ENCODE measurements at places on chromosomes 2 and 18. TPM values are rescaled to one million over a fixed set of nuclear protein-coding genes. Genes with fewer than 3 reads are reported as not detected.

DNA sequence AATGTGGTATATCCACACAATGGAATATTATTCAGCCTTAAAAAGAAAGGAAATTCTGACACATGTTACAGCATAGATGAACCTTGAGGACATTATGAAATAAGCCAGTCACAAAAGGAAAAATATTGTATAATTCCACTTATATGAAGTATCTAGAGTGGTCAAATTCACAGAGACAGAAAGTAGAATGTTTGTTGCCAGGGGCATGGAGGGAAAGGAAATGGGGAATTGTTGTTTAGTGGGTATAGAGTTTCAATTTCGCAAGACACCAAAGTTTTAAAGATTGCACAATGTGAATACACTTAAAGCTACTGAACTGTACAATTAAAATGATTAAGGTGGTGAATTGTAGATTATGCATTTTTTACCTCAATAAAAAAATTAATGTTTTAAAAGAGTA, 92.9 kb downstream of the TXNL1 start:
- DNase-seq: no peak

DNA sequence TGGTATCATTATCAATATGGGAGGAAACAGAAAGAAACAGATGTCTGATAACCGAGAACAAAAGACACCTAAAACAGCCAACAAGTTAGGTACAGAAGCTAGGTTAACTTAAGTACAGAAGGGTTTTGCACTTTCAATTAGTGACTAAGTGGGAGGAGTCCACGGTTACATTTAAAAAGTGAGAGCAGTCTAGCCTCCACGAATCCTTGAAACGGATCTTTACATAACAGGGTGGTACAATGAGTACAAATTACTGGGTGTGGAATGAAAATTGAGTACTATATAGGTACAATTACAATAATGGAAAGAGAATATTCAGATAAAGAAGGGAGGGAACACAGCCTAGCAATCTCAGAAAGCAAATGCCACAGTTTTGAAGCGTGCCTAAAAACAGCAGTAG, 76.6 kb downstream of the TLK1 start:
- DNase-seq: no peak

DNA sequence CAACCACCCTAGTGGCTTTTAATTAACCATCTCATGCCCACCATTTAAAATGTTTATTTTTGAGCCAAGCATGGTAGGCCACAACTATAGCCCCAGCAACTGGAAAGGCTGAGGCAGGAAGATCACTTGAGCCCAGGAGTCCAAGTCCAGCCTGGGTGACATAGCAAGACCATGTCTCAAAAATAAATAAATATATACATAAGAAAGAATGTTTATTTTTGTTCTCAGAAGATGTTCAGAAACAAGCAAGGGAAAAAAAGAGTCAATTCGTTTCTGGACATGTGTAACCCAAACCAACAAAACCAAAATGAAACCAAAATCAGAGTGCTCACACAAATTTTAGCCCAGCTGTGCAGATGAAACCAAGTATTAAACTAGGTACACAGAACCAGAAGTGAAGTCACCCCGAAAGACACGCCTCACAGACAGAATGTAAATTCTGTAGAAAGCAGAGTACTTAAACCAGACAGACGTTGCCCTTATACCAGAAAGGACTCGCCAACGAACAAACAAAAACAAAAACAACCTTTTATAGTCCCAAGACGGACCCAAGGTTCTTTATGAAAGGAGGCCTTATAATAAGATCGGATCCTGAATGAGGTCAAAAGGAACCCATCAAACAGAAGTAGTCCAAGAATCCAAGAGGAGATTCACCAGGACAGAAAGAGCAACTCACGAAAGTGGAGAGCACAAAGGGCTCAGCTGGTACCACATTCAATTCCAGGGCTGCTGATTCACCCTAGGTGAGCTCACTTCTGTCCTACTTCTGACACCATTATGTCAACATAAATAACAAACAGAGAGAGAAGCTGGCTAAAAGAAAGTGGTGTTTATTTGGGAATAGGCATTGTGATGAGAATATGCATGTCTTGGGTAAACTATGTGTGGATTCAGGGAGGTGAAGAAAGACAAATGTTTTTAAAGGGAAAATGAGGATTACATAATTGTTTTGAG, 31.8 kb upstream of the MTCL1 start:
- no peak for DNase-seq

DNA sequence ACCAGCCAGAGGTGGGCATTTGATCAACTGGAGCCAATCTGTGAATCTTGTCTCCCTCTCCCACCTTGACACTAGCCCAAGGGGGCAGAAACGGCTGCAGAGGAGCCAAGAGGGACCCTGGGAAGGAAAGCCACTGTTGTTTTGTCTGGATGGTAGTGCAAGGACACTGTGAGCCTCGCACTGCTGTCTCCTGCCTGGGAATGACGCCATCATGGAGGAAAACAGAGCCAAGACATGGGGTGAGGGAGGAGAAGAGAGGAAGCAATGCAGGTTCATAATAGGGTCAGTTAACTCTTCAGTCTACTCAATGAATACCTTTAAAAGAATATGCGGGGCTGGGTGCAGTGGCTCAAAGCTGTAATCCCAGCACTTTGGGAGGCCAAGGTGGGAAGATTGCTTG, 231.1 kb upstream of the AGAP1 start:
- DNase-seq: no peak

- no peak for DNase-seq
These were observed 23.3 kb upstream of the ST3GAL5 start for GRCh38 chr2:85911814-85912692.

- DNase-seq: no peak
These were observed 183.7 kb downstream of the TCF4 start for GRCh38 chr18:55404136-55404830.

GRCh38 chr18:2901423-2901985, 54.7 kb downstream of the EMILIN2 start:
- DNase-seq: no peak

- no peak for DNase-seq
These were observed 66.2 kb downstream of the DIPK1C start for GRCh38 chr18:74390900-74391299.

GRCh38 chr2:150917961-150918713, 343.5 kb downstream of the RBM43 start:
- DNase-seq: no peak

- peak; percentile 86 for DNase-seq
These were observed 149.6 kb downstream of the IRS1 start for GRCh38 chr2:226649871-226650660.

DNA sequence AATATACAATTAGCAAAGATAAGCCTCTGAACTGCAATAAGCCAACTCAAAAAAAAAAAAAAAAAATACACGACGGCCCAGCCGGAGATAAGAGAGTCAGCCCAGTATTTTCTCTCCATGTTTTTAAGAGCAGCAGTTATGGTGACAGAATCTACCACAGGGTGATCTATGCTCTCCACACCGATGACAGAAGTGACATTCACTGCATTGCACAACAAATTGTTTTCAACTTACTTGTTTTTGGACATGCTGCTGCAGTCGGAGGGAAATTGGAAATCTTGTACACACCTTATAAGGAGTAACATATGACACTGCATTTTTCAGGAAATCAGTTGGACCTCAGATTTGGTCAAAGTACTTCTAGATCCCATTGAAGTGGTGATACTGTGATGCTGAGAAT, 23.3 kb upstream of the APOB start:
- no peak for DNase-seq

DNA sequence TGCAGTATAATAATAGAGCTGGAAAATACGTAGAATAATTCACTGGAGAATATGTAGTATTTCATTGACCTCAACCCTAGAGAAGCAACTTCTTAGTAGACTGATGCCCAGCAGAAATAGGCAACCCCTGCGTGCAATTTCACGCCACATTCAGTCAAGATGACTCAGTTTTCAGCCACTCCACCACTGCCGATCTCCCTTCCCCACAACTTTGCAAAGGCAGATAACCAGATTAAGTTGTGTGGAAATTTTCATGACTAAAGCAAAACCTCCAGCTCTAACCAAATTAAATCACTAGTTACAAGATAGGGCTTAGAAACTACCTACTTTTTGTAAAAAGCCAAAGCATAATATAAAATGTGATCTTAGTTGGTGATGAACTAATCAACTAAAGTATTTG, 63.3 kb upstream of the STK17B start:
- no peak for DNase-seq

DNA sequence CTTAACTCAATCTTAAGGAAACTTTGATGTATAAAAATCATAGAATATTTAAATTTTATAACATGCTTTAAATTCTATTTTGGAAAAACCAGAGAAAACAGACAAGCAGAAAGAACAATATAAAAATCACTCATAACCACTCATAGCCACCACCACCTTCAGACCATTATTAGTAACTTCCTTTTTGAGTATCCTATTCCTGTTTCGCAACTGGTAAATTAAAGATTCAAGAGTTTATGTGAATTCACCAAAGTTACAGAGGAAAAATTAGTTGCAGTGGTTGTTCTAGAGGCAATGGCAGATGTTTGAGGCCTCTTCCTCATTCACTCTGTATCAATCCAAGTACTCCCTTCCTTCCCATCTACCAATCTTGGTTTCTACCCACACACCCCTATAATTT, 49.3 kb upstream of the PROKR1 start:
- DNase-seq: no peak

- DNase-seq: peak; percentile 33
These were observed 662.6 kb upstream of the ACVR2A start for GRCh38 chr2:147182260-147182659.

DNA sequence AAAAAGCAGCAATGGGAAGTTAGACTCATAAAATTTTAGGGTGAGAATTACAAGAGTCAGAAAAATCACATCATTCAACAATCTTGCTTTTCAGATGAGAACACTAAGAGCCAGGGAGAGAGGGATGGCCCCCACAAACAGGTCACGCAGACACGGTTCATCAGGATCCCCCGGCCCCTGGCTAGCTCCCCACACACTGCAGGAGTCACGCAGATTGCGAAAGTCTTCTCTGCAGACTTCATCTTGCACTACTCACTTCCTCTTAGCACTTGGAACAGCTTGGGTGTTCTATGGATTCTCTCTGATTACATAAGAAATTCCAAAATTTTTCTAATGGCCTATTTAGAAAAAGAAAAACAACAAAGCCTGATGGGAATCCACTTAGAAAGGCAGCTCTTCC, 21.6 kb upstream of the SULT1C2 start:
- peak; percentile 27 for DNase-seq

- no peak for DNase-seq
These were observed 301.9 kb downstream of the ZEB2 start for GRCh38 chr2:144217853-144218633.

GRCh38 chr2:110650346-110650745, 27.5 kb downstream of the BUB1 start:
- DNase-seq: no peak

DNA sequence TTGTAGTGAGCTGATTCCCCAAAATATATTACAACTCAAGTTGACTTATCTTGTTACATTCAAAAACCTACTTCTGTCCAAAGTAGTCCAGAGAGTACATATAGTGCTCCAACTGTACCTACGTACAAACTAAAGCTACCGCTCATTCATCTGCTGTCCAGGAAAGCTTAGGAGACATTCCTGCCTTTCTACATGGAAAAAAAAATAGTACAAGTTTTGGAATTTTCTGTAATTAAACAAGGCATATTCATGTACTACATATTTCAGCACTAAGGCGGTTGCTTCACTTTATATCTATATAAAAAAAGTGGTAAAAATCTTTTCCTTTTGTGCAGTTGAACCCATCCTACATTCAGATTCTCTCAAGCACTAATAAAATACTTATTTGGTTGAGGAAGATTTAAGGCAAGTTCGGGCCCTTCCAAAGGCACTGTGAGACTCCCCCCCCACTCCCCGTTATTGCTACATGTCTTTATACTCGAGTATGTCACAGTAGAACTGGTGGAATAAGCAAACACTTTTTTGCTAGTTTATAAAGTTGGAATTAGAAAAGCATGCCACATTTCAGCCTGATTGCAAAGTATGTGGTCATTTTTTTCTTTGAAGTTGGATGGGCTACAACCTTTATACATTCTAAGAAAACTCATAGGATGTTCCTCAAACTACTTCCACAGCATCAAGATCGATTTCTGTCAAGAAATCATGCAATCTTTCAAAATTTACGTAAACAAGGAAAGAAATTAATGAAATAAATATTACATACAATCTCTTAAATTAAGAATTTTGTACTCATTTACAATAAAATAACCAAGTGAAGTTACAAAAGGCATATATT, 3.7 kb downstream of the ZFP36L2 start:
- DNase-seq: no peak

DNA sequence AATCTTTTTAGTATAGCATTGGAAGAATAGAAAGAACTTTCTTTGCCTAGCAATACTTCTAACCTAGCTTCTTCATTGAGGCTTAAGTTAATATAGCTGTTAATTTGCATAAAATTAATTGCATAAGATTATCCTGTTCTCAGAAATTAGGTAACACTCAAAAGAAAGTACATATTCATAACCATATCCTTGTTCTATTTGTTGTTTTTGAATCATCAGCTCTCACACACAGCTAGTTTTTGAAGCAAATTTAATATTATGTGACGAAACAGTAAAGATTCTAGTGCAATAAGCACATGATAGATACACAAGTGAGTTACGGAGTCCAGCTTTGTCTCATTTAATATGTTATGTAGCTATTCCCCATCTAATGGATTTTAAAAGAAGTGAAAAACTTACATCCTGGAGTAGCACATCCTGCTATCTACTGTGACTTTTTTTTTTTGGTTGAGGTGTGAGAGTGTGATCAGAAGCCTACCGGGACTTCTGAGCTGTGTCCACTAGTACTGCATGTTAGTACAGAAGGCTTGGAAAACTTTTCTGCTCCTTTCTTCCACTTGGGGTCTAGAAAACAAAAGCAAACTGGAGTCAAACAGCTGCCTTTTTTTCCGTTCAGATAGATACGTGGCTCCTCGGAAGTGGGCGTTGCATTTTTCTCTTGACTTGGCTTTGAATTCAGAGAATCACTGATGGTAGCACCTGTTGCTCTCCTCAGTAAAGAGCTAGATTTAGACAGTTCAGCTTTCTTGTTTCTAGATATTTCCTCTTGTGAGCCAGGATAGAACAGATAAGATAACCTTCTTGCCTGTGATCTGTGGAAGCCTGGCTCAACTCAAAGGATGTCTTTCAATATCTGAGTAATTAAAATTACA, 27.2 kb downstream of the KDM3A start:
- no peak for DNase-seq

DNA sequence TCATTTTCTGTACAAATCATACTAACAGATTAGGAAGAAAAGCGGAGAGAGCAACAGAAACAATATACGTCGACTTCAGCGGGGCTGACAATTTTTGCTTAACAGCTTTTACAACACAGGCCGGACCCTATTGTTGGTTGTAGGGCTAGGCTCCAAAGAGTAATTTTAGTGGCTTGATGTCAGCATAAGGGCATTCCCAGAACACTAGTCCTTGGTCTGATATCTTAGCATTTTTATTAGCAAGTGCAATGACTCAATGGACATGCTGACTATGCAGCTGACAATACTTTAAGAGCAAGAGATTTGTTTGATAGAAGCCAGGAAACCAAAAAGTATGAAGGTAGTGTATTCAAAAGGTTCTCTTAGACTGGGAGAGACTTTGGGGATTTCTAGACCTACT, 209.9 kb downstream of the LNPK start:
- DNase-seq: no peak

- no peak for DNase-seq
These were observed 328.2 kb downstream of the DLGAP1 start for GRCh38 chr18:4126939-4127338.

RBMS1 gene
- total RNA-seq: 36.2 TPM

SLC9A4 gene
- 19.9 TPM for total RNA-seq

SKOR2 gene
- not detected for total RNA-seq

GAD1 gene
- total RNA-seq: not detected

LRRC30 gene
- not detected for total RNA-seq

SPATA3 gene
- total RNA-seq: not detected

CROCC2 gene
- total RNA-seq: 0.09 TPM

ERICH2 gene
- 0.86 TPM for total RNA-seq

All from mucosa of gallbladder (tissue), 1 donor.